NCI-H1092 (cell line): ENCODE measurements at places on chromosomes 12 and 14.

GRCh38 chr12:68868043-68868790, 60.2 kb downstream of the MDM2 start:
- no peak for DNase-seq

DNA sequence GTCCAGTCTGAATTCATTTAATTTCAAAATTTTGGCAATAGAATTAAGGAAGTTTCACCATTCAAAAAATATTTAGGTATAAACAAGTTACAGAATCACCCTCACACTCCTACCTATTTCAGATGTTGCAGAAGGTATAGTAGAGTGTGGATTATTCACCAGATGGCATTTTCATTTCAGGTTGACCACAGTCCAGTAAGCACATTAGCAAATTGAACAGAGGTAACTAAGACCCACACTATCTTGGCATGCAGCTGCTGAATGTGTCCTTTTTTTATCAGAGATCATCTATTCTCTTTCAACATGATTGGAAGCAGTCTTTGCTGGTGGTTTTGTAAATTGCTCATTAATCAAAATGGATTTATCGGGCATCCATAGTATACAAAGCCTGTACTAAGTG, 151.8 kb upstream of the GARIN6 start:
- DNase-seq = no peak

DNA sequence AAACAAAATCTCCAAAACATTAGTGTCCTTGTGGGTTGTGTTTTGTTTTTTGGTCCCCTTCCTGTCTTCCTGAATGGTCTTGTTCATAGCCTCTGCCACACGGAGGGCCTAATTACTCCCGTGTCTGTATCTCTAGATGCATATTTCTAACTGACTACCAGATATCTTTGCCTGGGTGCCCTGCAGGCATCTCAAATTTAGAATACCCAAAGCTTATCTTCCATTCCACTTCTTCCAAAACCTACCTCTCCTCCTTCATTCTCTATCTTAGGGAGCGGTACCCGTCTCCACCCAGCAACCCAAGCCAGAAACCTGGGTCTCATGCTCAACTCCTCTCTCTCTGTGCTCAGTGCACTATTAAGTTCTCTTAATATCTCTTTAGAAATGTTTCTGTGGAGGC, 10.9 kb upstream of the METAP2 start:
- DNase-seq = no peak

- no peak for DNase-seq
Measured at GRCh38 chr14:63933711-63934110, 80.9 kb downstream of the SYNE2 start.

DNA sequence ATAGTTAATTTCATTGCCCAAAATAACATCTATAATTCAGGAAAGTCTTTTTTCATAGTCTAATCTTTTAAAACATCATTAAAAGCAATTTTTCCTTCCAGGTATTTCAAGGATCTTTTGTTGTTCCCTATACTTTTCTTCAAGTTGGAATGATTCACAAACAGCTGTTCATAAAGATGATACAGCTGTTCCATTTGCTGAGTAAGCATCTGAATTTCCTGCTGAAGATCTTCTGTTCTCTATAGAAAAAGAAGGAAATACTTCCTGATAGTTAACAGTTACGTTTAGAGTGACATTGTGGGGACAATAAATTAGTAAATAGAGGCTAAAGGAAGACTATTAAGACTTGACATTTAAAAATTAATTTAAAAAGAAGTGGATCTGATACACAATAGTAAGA, 30.3 kb upstream of the ESR2 start:
- DNase-seq = no peak
